Activated CD4-positive, alpha-beta T cell treated with anti-CD3 and anti-CD28 coated beads for 4 hours (primary cell): ENCODE measurements at places on chromosomes 2 and 18.
A peak's percentile ranks its signal among the peaks of the same experiment; 100 is the strongest.

DNA sequence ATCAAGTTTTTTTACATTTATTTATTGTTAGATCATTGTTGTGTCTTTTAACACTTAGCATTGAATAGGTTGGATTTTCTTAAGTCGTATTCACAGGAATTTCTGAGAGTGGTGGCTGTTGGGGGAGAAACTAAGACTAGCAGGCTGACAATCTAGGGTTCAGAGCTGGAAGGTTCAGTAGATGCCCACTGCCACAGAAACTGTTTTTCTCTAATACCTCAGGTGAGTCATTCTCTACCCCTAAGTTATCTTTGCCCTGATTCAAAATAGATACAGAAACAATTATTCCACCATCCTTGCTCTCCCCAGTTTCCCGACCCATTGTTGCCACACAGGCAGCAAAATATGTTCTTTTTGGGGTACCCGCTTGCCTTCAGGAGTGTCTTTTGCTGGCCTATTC, 870.8 kb upstream of the ID2 start:
- no peak for DNase-seq

- no peak for DNase-seq
Observed at GRCh38 chr2:86251840-86252266, 52.6 kb downstream of the MRPL35 start.

- DNase-seq, result no peak
Observed at GRCh38 chr2:207416111-207416510, 113.7 kb upstream of the CREB1 start.

DNA sequence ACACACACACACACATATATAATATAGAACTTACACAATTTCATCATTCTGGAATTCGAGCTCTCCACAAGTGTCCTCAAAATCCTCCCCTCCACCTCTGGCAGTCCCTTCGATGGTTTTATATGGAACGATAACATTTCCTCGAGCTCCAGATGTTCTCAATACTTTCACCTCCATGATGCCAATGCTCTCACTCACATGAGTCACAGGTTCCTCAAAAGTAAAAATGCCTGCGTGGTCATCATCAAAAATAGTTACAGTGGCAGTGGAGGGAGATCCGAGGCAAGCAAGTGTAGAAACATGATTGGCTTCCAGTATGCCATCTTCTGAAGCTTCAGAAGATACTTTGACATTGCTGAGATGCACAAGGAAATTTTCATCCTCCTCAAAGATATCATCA, 23.5 kb downstream of the SLC8A1 start:
- no peak for DNase-seq

DNA sequence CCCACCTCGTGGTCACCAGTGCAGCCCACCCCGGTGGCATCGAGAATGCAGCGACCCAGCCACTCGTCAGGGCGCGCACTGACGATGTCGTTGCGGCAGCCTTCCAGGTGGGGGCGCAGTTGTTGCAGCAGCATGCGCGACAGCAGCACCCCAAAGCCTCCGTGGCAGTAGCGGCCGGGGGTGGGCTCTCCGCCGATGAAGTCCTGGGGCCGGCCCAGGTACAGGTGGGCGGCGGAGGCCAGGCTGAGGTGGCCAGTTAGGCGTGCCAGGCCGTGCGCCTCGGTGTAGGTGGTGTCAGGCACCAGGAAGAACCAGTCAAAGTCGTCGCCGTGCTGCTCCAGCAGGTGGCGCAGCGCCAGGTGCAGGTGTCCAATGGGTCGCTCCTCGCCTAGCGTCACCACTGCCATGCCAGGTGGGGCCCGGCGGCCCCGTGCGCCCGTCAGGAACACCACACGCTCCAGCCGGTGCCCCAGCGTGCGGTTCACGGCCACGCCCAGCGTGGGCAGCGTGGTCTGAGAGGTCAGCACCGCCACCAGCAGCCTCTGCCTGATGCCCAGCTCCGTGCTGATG, 1.9 kb downstream of the CHPF start:
- DNase-seq, result peak; percentile 83

- DNase-seq, result no peak
Observed at GRCh38 chr2:187369471-187369870, 78.6 kb downstream of the CALCRL start.

- DNase-seq, result no peak
Observed at GRCh38 chr2:98815795-98816194, 84.9 kb upstream of the MGAT4A start.
